ENCODE measurements at places on chromosomes 7 and 10. TPM values are rescaled to one million over a fixed set of nuclear protein-coding genes. Genes with fewer than 3 reads are reported as not detected.

- DNase-seq = peak; percentile 1
- no peaks in the 10 kb centered on the region for H3K27me3 ChIP-seq
- H3K4me1 ChIP-seq = no peaks in the 10 kb centered on the region
- H3K27ac ChIP-seq = no peak overlapping the region
- H3K4me3 ChIP-seq = no peak overlapping the region
- H3K36me3 ChIP-seq = no peaks in the 10 kb centered on the region
These were observed 91.9 kb upstream of the JAZF1 start for GRCh38 chr7:28272461-28272877.

- no peaks in the 10 kb centered on the region for H3K36me3 ChIP-seq
- no peaks in the 10 kb centered on the region for H3K27me3 ChIP-seq
- DNase-seq = no peak
These were observed 19.5 kb upstream of the PPP2R2D start for GRCh38 chr10:131881104-131881880.

DNA sequence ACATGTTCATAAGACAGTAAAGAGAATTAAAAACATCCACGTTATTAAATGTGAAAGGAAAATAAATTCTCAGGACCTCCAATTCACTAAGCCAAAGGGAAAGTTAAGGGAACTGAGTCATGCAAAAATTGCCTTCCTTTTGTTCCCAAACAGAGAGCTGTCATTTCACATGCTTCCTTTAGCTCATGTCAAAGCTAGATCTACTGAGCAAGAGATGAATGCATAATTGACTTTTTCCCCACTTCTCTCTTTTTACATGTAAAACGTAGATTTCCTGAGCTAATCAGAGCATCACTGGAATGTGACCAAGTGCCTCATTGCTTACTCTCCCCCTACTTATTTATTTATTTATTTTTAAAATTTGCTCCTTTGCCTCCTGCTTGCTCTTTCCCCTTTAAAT lies 129.1 kb upstream of the AMPH start:
- no peaks in the 10 kb centered on the region for H3K4me1 ChIP-seq
- H3K4me3 ChIP-seq = no peak overlapping the region
- no peaks in the 10 kb centered on the region for H3K27me3 ChIP-seq

GRCh38 chr10:116557305-116557880 lies 11.7 kb downstream of the PNLIP start:
- no peaks in the 10 kb centered on the region for H3K27me3 ChIP-seq
- no peak overlapping the region for H3K4me3 ChIP-seq
- H3K27ac ChIP-seq = no peak overlapping the region
- DNase-seq = no peak

The KCND2 gene
- not detected for total RNA-seq

DNA sequence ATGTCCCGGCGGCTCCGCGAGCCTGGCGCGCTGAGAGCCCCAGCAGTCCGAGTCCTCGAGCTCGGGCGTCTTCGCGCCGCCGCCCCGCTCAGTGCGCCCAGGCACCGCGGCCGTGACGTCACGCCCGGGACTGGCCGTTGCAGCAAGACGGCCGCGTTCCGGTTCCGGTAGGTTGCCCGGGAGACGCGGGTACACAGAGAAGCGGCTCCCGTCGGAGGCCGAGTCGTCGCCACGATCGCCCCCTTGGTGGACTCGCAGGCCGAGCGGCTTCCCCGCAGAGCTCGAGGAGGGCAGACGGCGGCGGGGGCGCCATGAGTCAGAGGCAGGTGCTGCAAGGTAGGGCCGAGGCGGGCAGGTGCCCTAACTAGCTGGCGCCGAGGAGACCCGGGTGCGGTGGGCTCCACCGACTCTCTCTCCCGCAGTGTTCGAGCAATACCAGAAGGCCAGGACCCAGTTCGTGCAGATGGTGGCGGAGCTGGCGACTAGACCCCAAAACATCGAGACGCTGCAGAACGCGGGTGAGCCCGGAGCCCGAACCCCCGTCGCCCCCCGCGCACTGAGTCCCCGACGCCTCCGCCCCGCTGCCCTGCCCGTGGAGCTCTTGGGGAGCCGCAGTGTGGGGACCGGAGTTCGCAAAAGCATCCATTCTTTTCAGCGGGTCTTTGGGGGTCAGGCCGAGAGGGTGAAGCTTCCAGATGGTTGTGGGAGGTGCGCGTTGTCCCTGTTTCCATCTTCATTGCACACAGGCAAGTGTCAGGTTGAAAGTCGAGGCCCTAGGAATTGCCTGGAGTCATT lies at the start of gene SPAG6:
Gene SPAG6 (plus strand): TSS at position 196 of the 795 bp plus-strand sequence. CDS start 116 bp downstream, at position 312.
- H3K36me3 ChIP-seq = no peaks in the 10 kb centered on the region
- no peak within 1 kb of the TSS for H3K27ac ChIP-seq
- H3K27me3 ChIP-seq = peaks cover 54% of the 10 kb centered on the region
- DNase-seq = no peak

- DNase-seq = no peak
- no peak overlapping the region for H3K4me3 ChIP-seq
- H3K36me3 ChIP-seq = no peaks in the 10 kb centered on the region
- no peaks in the 10 kb centered on the region for H3K27me3 ChIP-seq
- no peaks in the 10 kb centered on the region for H3K4me1 ChIP-seq
These were observed 99.2 kb downstream of the CPXM2 start for GRCh38 chr10:123792248-123792978.

GRCh38 chr10:7625836-7626235 lies 40.9 kb downstream of the ITIH5 start:
- no peak for DNase-seq
- no peaks in the 10 kb centered on the region for H3K4me1 ChIP-seq
- H3K4me3 ChIP-seq = no peak overlapping the region
- H3K27ac ChIP-seq = no peak overlapping the region

DNA sequence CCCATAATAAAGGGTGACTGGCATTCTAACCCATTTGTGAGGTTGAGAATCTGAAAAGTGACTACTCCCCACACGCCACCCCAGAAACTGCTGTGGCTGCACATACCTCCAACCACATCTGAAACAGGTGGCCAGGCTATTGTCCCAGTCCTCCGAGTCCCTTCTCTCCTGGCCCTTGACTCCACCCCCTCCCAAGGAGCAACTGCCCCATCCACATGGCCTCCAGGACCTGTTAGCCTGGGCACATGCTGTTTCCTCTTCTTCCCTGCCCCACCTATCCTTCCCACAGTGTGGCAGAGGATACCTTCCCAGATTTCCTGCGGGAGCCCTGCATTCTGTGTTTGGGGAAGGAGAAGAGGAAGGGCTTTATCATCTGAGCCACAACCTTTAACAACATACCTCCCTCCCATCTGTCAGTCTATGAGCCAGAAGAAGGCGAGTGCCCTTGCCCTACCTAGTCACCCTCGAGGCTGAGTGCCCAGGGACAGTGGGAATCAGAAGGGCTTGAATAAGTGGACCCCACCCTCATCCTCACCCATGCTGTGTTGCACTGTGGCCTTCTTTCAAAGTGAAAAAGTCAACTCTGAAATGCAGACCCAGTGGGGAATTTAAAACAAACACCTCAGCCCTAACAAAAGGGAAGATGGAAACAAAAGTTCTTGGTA lies 11.9 kb downstream of the STEAP1B start:
- H3K27ac ChIP-seq = no peak overlapping the region
- H3K36me3 ChIP-seq = no peaks in the 10 kb centered on the region
- H3K27me3 ChIP-seq = no peaks in the 10 kb centered on the region
- no peak for DNase-seq
- H3K4me3 ChIP-seq = no peak overlapping the region

DNA sequence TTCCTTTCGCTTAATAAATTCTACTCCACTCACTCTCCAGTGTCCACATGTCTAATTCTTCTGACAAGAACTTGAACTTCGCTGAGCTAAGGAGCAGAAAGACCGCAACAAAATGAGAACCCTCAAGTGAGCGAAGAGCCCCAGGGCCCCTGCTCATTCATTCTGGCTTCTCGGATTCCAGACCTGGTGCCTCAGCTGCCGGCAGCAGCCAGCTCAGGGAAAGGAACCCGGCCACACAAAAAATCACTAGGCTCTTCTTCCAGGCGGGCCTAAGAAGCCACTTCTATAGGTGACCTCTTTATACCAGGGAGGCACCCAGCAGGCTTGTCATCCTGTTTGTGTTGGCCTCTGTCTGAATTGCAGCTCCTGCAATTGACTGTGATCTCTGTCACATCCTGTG lies 33.3 kb downstream of the OTUD1 start:
- H3K27ac ChIP-seq = no peak overlapping the region
- H3K36me3 ChIP-seq = no peaks in the 10 kb centered on the region
- no peak overlapping the region for H3K4me3 ChIP-seq
- DNase-seq = no peak

The NUTM2E gene
- 1.1 TPM for total RNA-seq

DNA sequence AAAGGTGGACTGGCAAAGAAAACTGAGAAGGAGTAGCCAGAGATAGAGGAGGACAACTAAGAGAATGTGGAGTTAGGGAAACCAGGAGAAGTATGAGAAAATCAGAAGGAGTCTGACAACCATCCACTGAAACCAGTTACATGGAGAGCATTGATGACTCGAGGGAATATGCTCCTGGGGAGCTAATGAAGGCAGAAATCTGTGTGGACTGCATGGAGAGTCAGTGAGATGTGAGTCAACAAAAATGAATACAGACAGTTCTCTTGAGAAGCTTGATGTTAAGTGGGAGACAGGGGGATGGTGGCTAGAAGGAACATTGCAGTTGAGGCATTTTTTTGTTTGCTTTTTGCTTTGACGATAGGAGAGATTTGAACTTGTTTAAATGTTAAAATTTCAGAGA lies 34.3 kb upstream of the ZNF32 start:
- DNase-seq = no peak
- H3K27me3 ChIP-seq = no peaks in the 10 kb centered on the region
- no peak overlapping the region for H3K4me3 ChIP-seq
- no peaks in the 10 kb centered on the region for H3K4me1 ChIP-seq

DNA sequence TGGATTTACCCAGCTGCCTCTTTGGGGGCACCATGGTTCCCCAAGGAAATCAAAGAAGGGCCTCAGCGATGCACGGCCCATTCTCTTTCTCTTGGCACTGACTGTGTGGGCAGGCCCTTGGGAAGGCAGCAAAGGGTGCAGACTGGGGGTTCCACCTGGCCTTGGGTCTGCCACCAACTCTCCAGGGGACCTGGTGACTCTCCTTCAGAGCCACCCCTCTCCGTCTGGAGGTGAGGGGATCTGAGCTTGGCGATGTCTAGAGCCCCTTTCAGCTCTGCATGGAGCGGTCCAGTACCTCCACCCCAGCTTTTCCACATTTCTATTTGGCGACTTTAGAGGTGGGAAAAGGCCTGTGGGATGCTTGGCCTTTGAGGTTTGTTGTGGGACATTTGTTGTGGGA lies 69.1 kb downstream of the C10orf120 start:
- H3K4me1 ChIP-seq = no peaks in the 10 kb centered on the region
- H3K27me3 ChIP-seq = no peaks in the 10 kb centered on the region
- no peak for DNase-seq
- no peaks in the 10 kb centered on the region for H3K36me3 ChIP-seq
- H3K27ac ChIP-seq = no peak overlapping the region

DNA sequence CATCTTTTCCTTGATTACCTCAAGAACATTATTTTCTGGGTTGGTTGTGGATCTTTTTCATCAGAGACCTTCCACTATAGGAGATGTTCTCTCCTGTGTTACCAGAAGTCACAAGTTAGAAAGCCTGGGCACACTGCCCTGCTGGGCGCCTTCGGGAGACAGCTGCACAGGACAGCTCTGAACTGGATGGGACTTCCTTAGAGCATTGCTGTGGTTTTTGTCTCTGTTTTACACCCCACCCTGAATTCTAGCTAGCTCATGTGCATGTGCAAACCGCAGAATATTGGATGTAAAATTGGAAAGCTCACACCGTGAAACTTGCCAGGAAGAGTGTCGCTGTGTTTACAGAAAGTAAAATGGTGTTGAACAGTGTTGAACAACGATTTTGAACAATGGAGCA lies 54.4 kb upstream of the SEC61G start:
- no peaks in the 10 kb centered on the region for H3K4me1 ChIP-seq
- H3K4me3 ChIP-seq = no peak overlapping the region
- H3K36me3 ChIP-seq = no peaks in the 10 kb centered on the region
- no peak for DNase-seq

The PNLIP gene
- total RNA-seq = not detected

- no peaks in the 10 kb centered on the region for H3K4me1 ChIP-seq
- H3K36me3 ChIP-seq = no peaks in the 10 kb centered on the region
- no peaks in the 10 kb centered on the region for H3K27me3 ChIP-seq
- H3K27ac ChIP-seq = no peak overlapping the region
- no peak for DNase-seq
These were observed 267.2 kb upstream of the LRGUK start for GRCh38 chr7:133859871-133860450.
